ENCODE measurements at places on chromosomes 2 and 18. TPM values are rescaled to one million over a fixed set of nuclear protein-coding genes. Genes with fewer than 3 reads are reported as not detected.

The UPP2 gene
- not detected for total RNA-seq

The APOB gene
- 12.5 TPM for total RNA-seq

The DNAH7 gene
- total RNA-seq, result 0.05 TPM

The RNU2-63P gene
- not detected for total RNA-seq

The CFAP65 gene
- not detected for total RNA-seq

The METTL4 gene
- total RNA-seq, result 7.3 TPM

The RANBP2 gene
- total RNA-seq, result 48.7 TPM

GRCh38 chr18:45997700-45998151, 30.6 kb upstream of the EPG5 start:
- no peak for DNase-seq

- no peak for DNase-seq
These were observed 63.1 kb upstream of the LYPD1 start for GRCh38 chr2:132733094-132733493.

DNA sequence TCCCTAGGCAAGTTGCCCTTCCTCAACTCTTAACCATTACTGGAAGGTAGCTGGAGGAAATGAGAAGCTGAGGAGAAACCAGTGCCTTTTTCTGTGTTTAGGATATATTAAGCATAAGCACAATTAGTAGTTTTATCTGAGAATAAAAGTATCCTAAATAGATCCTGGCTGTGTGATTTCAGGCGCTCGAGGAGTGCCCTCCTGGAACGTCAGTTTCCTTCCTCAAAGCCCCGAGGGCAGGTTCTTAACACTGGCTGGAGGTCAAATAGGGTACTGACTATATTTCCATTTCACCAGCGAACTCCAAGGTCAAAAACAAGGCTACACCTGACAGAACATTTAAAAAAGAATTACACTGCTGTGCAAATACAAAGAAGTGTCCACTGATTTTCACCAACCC, 1.5 kb upstream of the STON1 start:
- no peak for DNase-seq

GRCh38 chr2:241804326-241805229, 4.4 kb upstream of the NEU4 start:
- DNase-seq, result no peak

- no peak for DNase-seq
These were observed 331.0 kb downstream of the MYCN start for GRCh38 chr2:16271231-16271896.

DNA sequence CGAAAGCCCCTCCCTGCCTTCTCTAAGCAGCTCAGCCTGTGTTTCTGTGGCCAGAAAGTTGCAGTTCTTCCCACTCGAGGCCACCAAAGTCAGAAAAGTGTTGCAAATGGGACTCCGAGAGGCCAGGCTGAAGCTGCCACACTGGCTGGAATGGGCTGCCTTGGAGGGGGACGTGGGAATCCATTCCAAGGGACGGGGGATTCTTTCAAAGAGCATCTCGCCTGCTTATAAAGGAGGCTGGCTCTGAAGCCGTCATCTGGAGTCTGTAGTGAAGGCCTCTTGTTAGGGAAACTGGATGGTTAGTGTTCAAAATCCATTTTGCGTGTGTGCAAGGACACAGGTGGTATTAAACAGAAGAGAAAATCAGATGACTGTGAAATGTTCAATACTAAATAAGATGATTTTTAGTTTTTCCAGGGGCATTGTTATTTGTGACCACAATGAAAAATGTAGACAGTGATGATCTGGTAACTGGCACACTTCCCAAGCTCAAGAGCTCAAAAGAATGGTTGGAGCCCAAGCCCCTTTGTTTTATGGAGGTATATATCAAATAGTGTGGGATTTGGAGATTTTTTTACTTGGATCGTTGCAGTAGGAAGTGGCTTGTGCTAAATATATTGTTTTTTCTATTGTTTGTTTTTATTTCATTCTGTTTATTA, 782 bp downstream of the FAM228B start:
- DNase-seq, result no peak

GRCh38 chr2:7599462-7600258, 682.4 kb downstream of the RNF144A start:
- DNase-seq, result no peak

DNA sequence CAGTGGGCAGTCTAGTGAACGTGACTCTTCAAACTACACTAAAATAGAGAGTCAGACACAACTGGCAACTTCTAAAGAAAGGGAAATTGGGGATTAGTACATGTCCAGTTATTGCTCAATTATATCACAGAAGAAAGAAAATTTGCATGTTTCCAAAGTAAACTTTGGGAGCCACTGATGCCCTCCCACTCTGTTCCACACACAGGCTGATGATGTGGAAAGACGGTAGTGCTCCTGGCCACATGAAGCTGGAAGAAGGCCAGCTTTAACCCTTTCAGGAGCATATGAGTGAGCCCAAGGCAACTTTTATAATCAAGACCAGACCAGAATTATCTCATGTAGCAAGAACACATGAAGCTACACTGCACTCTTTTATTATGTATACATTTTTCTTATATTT, 141.0 kb downstream of the NR4A2 start:
- DNase-seq, result no peak
